ENCODE measurements at places on chromosomes 2 and 18. TPM values are rescaled to one million over a fixed set of nuclear protein-coding genes. Genes with fewer than 3 reads are reported as not detected.

Gene PRPF40A
- polyA plus RNA-seq, result 66.6 TPM

Gene CDCA7
- 0.66 TPM for polyA plus RNA-seq

Gene GYPC
- 21.7 TPM for polyA plus RNA-seq

Gene ANKRD62
- not detected for polyA plus RNA-seq

Gene HOXD8
- polyA plus RNA-seq, result not detected

DNA sequence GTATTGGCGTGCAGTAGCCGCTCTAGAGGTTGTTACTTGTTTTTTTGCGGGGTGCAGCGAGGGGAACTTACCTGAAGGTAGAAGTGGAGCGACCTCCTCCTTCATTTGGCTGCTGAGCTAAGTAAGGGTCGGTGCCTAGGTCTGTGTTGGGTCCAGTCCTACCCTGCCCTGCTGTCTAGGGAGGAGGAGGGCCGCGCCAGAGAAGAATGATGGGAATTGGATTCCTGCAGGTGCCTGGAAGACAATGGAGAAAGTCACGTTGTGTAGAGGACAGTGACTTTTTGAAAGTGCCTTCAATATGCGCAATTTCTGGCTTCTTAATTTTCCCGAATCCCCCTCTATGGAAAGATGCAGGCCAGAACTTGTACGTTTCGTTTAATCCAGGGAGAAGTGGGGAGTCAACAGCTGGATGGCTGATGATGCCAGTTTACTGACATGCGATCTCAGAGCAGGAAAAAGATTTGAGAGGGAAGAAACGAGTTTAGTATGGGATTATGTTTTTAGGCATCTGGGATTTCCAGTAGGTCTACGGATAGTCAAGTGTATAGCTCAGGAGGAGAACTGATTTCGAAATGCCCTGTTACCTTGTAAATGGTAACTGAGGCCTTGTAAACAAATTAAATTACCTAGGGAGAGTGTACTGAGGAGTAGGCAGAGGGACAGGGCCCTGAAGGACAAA, 653 bp downstream of the MRPS9 start:
- H3K4me1 ChIP-seq, result peaks cover 12% of the 10 kb centered on the region
- peak overlapping the region; percentile 94 for H3K4me3 ChIP-seq
- DNase-seq, result no peak
- peak overlapping the region; percentile 78 for H3K27ac ChIP-seq

- DNase-seq, result no peak
- H3K27me3 ChIP-seq, result no peaks in the 10 kb centered on the region
- H3K27ac ChIP-seq, result no peak overlapping the region
- no peaks in the 10 kb centered on the region for H3K36me3 ChIP-seq
- H3K4me3 ChIP-seq, result no peak overlapping the region
Observed at GRCh38 chr2:70603066-70603465, 49.4 kb upstream of the TGFA start.

GRCh38 chr2:85355073-85355410, 473 bp downstream of the ELMOD3 start:
- peak overlapping the region; percentile 91 for H3K27ac ChIP-seq
- peaks cover 35% of the 10 kb centered on the region for H3K36me3 ChIP-seq
- H3K4me3 ChIP-seq, result peak overlapping the region; percentile 88
- H3K4me1 ChIP-seq, result peaks cover 14% of the 10 kb centered on the region
- no peaks in the 10 kb centered on the region for H3K27me3 ChIP-seq
- DNase-seq, result no peak

DNA sequence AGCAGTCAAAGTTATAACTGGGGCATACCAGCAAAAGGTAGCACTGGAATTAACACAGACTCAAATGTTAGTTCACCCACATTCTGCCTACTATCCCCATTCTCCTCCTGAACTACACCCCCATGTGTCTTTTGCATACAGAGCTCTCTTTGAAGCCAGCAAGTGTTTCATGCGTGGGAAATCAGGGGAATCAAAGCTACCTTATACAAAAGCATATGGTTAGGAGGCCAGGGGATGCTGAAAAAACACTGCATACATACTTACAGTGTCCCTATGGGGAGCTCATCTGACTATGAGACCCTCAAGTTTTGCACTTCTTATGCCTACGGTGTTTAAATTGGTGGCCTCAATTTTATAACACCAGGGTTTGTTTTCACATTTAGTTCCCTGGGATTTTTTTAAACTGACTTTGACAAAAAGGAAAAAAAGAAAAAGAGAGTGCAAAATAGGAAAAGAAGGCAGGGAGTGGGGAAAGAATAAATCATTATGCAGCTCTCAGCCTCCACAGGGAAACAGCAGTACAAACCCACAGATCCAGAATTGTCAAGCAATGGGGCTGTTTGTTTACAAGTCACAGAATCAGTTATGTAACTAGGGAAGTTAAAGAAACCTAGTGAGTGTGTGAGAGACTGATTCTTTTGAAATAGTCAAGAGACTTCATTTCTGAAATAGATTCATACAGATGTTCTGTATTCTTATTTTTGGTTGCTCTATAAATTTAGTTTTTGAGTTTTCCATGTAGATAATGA, 20.1 kb upstream of the PPP3R1 start:
- H3K4me3 ChIP-seq, result no peak overlapping the region
- H3K27me3 ChIP-seq, result no peaks in the 10 kb centered on the region
- H3K27ac ChIP-seq, result peak overlapping the region; percentile 72
- DNase-seq, result peak; percentile 71
- H3K36me3 ChIP-seq, result no peaks in the 10 kb centered on the region

DNA sequence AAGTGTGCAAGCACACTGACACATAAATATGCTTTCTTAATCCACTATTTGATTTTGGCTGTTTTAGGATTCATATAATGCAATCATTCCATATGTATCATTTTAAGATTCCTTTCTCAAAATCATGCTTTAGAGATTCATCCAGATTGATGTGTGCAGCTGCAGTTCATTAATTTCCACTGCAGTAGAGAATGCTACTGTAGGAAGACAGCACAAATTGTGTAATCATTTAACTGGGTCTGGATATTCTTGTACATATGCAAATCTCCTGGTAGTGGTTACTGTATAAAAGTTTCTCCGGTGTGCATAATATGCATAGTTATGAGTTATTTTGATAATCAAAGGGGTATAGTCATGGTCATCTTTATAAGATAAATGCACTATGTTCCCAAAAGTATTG, 502.5 kb upstream of the ACVR2A start:
- H3K4me1 ChIP-seq, result no peaks in the 10 kb centered on the region
- no peak for DNase-seq
- no peaks in the 10 kb centered on the region for H3K27me3 ChIP-seq
- no peak overlapping the region for H3K4me3 ChIP-seq

- no peaks in the 10 kb centered on the region for H3K4me1 ChIP-seq
- H3K36me3 ChIP-seq, result no peaks in the 10 kb centered on the region
- no peak for DNase-seq
- H3K27ac ChIP-seq, result no peak overlapping the region
- no peak overlapping the region for H3K4me3 ChIP-seq
- H3K27me3 ChIP-seq, result no peaks in the 10 kb centered on the region
Observed at GRCh38 chr2:83471655-83472054, 987.4 kb downstream of the SUCLG1 start.

DNA sequence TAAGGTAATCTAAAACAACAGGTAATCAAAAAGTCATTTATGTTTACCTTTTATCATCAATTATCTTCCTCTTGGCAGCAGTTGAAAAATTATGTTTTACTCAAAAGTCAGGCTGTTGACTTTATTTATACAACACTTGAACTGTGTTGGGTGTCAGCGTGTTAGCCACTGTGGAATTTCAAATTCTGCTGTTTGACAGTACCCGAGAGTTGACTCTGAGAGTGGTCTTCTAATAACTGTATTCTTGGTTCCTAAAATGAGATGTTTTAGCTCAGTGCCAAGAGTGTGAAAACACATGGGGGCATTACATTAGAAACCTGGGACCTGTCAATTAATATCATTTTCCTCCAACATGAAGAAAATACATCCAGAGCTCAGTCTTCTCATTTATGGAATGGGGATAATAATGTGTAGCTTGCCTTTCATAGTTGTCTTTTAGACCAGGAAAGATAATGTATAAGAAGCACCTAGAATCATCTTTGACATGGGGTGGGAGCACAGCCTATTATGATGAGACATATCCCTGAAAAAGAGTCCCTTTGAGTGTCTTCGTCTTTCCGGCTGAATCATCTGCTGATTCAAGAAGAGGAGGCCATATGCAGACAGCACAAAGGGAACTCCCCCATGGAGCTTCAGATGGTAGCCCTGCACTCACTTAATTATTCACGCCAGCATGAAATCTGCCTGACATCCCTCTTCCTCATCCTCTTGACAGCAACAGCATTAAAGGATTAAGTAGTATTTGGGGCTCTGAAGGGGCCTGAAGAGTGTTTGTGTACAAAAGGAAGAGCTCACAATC, 89.1 kb downstream of the AFF3 start:
- H3K4me1 ChIP-seq, result peaks cover 6% of the 10 kb centered on the region
- no peak overlapping the region for H3K4me3 ChIP-seq
- no peaks in the 10 kb centered on the region for H3K27me3 ChIP-seq

GRCh38 chr2:57696016-57696415, 350.6 kb upstream of the VRK2 start:
- no peaks in the 10 kb centered on the region for H3K36me3 ChIP-seq
- no peak overlapping the region for H3K27ac ChIP-seq
- H3K4me3 ChIP-seq, result no peak overlapping the region

- no peak overlapping the region for H3K27ac ChIP-seq
- DNase-seq, result no peak
- H3K4me3 ChIP-seq, result no peak overlapping the region
Observed at GRCh38 chr2:17864676-17865075, 13.8 kb upstream of the KCNS3 start.

DNA sequence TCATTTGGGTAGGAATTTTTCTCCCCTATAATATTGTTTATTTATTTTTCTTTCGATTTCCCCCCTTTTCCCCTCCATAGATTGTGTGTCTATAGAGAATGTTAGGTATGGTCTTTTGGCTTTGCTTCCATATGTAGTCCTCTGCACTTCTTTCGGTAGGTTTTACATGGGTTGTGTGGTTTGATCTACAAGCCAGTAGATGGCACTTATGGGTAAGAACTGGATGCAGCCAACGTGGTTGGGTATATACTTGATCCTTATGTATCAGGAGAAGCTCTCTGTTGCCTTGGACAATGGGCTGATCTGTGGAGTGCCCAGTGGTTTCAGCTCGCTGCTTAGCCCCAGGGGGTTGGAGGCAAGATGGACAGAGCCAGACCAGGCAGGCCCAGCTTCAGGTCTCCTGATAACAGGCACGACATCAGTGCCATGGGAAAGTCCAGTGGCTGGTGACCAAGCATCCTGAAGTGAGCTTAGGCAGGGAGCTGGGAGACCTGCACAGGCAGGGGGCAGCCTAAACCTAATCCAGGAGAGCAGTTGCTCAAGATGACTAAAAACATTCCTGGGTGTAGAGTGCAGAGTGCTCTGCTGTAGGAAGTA, 488.3 kb downstream of the CCDC85A start:
- no peak for DNase-seq
- no peaks in the 10 kb centered on the region for H3K4me1 ChIP-seq
- no peaks in the 10 kb centered on the region for H3K36me3 ChIP-seq
- no peak overlapping the region for H3K27ac ChIP-seq
- H3K4me3 ChIP-seq, result no peak overlapping the region

- H3K27me3 ChIP-seq, result peaks cover 13% of the 10 kb centered on the region
- H3K27ac ChIP-seq, result no peak overlapping the region
- no peak overlapping the region for H3K4me3 ChIP-seq
- no peaks in the 10 kb centered on the region for H3K36me3 ChIP-seq
- DNase-seq, result no peak
- H3K4me1 ChIP-seq, result no peaks in the 10 kb centered on the region
Observed at GRCh38 chr2:38202713-38203445, 126.9 kb upstream of the CYP1B1 start.

DNA sequence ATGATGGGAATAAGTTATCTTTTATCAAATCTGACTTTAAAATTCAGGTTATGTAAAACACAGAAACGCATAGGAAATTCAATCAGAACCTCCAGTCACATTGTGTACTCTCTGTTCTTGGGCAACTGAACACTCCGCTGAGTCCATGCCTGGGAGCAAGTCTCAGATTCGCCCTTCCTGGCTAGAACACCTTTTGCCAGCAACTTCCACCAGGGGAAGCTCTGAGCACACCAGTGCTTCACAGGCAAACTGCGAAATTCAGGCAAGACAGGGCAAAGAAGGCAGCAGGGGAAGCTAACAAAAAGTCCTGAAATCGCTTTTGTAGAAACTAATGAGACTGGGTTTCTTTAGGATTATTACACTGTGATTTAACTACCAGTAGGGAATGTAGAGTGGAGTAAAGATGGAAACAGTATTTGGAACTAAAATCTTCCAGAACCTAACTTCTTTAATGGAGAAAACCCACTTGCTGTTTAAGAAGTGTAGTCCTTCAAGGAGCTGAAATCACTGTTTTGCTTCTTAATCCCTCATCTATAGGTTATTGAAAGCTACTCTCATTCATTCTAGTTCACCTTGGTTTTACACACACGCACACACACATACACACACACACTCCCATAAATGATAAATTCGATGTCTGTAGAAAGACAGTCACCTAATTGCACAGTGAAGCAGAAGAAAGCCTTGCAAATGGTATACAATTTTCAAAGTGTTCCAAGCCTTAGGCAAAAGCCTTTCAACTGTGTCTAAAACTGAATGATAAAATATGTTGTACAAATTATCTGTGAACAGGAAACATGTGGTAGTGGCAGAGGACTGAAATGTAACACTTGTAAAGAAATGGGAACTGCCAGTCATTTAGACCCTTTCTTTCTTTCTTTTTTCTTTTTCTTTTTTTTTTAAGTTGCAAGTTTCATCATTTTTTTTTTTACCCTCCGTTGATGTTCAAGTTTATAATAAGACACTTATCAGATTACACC, 214.5 kb downstream of the TMEM182 start:
- H3K36me3 ChIP-seq, result no peaks in the 10 kb centered on the region
- DNase-seq, result no peak
- H3K4me3 ChIP-seq, result no peak overlapping the region
- no peaks in the 10 kb centered on the region for H3K4me1 ChIP-seq
- H3K27me3 ChIP-seq, result no peaks in the 10 kb centered on the region

DNA sequence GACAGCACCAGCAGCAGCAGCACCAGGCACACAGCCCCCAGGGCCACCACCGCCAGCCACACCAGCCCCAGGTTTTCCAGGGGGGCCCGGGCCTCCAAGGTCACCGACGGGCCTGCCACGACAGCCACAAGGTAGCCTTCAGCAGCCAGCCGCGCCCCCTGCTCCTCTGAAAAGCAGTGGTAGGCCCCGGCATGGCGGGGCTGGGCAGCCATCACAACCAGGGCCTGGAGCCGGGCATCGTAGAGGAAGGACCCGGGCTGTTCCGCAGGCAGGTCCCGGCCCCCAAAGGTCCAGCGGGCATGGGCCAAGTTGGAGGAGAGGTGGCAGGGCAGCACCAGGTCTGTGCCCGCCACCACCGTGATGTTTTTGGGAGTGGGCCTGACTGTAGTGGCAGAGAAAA, 3.3 kb upstream of the ANKRD39 start:
- no peak overlapping the region for H3K4me3 ChIP-seq
- DNase-seq, result no peak
- H3K36me3 ChIP-seq, result no peaks in the 10 kb centered on the region
- H3K27me3 ChIP-seq, result no peaks in the 10 kb centered on the region
- H3K27ac ChIP-seq, result no peak overlapping the region

DNA sequence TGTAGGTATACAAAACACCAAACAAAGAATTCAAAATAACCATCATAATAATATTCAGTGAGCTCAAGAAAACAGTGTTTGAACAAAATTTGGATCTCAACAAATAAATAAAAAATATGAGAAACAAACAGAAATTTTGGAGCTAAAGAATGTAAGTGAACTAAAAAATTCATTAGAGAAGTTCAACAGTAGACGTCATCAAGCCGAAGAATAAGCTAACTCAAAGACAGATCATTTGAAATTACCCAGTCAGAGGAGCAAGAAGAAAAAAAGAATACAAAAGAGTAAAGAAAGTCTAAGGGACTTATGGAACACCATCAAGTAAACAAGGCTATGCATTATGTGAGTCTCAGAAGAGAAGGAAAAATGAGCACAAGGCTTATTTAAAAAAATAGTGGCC, 16.6 kb upstream of the SPP2 start:
- no peaks in the 10 kb centered on the region for H3K36me3 ChIP-seq
- no peaks in the 10 kb centered on the region for H3K27me3 ChIP-seq
- no peaks in the 10 kb centered on the region for H3K4me1 ChIP-seq
- DNase-seq, result no peak
- H3K4me3 ChIP-seq, result no peak overlapping the region
